T follicular helper cell (primary cell): ENCODE measurements at places on chromosomes 6 and 20.

GRCh38 chr6:166079841-166080240 is 87.8 kb downstream of the TBXT start:
- no peak for DNase-seq

DNA sequence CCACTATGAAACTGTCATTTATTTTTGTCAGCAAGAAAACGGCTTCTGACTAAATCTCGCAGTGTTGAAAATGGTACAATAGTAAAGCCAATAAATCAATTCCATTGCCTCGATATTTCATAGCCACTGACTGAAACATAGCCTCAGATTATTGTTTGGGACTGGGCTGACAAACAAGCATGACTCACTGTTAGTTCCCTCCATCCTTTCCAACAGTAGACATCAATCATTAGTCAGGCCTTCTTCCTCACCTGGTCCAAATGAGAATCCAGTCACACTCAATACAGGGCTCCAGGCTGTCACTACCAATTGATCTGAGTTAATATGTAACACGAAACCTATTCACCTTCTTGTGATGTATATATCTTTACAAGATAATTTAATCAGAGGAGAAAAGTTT is 66.1 kb downstream of the ADGRB3 start:
- no peak for DNase-seq

DNA sequence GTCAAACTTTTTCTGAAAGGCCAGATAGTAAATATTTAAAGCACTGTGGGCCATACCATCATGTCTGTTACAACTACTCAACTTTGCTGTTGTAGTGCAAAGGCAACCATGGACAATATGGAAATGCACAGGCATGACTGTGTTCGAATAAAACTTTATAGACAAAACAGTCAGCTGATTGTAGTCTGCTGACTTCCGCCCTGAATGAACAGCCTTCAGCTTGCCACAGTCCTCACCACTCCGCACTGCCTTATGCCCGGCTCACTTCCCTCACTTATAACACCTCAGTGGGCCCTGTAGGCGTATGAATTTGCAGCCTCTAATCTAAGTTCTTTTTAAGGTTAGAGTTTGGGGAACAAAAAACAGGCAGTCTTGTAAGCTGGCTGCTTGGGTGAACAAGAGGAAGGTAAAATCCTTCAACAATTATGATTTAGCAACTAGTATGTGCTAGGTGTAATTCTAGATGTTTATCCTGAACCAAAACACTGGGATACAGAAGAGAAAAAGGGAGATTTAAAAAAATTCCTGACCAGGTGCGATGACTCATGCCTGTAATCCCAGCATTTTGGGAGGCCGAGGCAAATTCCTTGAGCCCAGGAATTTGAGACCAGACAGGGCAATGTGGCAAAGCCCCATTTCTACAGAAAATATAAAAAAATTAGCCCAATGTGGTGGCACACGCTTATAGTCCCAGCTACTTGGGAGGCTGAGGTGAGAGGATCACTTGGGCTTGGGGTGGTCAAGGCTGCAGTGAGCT is 6.8 kb upstream of the SLC2A10 start:
- DNase-seq = no peak

- no peak for DNase-seq
Measured at GRCh38 chr6:135306740-135307420, 125.8 kb downstream of the MYB start.

GRCh38 chr6:128256095-128256494 is 264.3 kb downstream of the PTPRK start:
- DNase-seq = no peak

DNA sequence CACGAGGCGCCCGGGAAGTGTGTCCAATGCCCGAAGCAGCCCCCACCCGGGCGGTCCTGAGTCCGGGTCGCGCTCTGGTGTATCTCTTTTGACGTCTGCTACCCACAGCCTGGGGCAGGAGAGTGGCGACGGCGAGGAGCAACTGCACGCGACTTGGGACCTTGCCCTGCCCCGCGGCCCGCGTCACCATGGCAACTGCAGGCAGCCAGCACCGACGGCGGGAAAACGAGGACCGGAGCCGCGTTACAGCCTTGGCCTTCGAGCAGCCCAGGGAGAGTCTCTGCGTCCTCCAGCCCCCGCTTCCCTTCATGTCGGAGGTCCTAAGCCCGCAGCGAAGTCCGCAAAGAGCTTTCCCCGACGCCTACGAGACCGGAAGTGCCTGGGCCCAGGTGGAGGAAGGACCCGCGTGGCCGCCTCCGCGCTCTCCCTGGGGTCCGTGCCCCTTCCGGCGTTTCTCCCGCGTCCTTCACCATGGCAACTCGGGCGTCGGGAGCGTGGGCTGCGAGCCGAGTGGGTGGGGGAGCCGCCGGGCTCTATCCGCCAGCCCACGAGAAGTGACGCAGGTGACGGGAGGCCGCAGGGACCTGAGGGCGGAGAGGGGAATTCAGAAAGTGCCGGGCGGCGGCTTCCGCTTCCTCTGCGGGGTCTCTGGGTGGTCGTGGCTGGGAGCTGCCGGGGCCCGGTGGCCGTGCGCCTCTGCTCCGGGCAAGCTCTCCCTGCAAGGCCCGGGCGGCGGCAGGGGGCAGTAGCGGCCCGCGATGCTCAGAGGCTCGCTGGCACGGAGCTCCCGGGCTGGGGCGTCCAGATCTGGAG is 88.6 kb upstream of the TGM3 start:
- DNase-seq = peak; percentile 15

DNA sequence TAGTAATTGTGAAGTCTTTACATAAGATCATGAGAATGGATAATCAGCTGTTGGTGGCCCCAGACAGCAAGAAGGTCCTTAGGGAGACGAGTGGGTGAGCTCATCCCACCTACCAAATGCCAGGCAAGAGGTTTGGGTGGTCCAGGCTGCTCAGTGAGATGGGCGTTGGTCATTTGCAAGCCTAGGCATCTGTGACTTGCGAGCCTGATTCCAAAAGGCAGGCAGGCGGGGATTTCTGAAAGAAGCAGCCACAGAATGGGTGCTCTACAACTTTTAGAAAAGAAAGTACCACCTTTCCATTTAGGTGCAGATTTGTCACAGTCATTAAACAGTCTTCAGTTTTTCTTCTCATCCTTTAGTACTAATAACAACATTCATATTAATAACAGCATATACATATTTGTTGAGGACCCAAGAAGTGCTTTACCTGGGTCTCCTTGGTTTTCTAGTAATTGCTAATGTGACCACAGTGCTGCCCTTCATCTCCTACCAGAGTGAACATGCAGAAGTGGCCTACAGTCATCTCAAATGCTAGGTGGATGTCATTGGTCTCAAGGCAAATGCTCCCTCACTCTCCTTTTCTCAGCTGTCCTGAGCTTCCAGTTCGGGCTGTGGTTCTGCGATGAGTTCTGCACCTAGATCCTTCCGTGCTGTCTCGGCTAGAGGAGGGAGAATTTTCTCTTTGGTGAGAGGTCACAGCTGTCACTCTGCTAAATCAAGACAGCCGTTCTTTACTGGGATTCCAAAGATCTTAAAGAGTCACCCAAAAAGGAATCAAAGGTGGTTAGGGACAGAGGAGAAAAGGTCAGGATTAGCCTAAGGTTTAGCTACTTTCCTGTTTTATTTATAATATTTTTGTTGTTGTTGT is 2.7 kb downstream of the WRNIP1 start:
- DNase-seq = no peak

DNA sequence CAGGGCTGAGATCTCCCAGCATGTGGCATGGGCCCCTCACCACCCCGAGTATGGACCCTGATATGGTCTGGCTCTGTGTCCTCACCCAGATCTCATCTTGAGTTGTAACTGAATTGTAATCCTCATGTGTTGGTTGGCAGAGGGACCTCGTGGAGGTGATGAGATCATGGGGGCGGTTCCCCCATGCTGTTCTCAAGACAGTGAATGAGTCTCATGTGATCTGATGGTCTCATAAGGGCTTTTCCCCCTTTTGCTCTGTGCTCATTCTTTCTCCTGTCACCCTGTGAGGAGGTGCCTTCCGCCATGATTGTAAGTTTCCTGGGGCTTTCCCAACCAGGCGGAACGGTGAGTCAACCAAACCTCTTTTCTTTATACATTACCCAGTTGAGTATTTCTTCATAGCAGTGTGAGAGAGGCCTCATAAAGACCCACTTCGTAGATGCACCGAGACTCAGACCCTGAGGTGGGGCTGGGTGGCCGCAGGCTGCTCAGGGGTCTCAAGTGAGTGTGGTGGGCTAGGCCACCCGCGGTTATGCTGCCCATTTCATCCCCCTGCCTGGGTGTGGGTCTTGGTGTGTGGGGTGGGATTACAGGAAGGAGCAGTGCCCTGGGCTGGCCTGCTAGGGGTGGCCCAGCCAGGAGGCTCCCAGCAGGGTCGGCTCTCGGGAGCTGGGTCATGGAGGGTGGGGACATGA is 26.2 kb upstream of the GATA5 start:
- peak; percentile 14 for DNase-seq

GRCh38 chr6:75147512-75147911 is 58.3 kb downstream of the COL12A1 start:
- DNase-seq = no peak

- no peak for DNase-seq
Measured at GRCh38 chr6:136793363-136793762, 1.1 kb upstream of the MAP3K5 start.

- DNase-seq = no peak
Measured at GRCh38 chr6:104632588-104632987, 227.1 kb downstream of the HACE1 start.

- no peak for DNase-seq
Measured at GRCh38 chr6:44472250-44472945, 84.9 kb downstream of the CDC5L start.

GRCh38 chr20:60254901-60255411 is 296.7 kb downstream of the CDH26 start:
- no peak for DNase-seq

DNA sequence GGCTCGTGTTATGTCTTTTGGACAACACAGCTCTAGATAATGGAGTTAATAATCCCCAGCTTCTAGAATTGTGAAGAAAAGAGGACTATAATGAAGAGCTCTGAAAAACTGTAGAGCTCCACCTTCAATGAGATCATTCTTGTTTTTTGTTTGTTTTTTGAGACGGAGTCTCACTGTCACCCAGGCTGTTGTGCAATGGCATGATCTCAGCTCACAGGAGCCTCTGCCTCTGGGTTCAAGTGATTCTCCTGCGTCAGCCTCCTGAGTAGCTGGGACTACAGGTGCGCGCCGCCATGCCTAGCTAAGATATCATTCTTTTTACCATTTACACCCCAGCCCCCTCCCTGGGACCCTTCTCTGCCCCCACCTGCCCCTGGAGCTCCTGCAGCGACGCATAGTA is 36.6 kb downstream of the ERGIC3 start:
- DNase-seq = no peak

GRCh38 chr6:39197521-39197920 is 31.8 kb downstream of the KCNK5 start:
- no peak for DNase-seq

DNA sequence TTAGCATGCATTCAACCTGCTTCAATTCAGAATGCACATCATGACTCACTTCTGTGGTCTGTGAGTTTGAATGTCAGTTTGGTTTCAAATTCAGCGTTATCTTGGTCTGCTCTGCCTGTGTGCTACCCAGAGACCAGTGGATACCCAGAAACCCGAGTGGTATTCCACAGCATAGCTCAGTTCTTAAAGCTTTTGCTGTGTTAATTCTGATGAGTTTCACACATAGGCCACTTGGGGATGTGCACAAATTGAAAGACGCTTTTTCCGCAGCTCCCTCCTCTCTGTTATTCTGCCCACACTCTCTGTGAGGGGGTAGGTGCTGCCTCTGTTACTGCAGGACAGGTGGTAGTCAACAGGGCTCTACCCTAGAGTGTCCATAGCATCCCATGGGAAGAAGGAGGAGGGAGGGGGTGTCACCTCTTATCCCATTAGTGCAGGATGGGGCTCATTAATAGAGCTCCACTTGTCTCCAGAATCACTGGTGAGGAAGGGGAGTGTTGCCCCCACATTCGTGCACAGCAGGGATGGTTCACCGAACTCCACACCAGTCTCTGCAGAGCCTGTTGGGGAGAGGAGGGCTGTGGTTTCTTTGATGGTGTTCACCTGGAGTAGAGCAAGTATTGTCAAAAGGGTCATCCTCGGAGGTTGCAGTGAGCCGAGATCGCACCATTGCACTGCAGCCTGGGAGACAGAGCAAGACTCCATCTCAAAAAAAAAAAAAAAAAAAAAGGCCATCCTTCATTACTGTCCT is 29.2 kb upstream of the SDCBP2 start:
- DNase-seq = no peak

DNA sequence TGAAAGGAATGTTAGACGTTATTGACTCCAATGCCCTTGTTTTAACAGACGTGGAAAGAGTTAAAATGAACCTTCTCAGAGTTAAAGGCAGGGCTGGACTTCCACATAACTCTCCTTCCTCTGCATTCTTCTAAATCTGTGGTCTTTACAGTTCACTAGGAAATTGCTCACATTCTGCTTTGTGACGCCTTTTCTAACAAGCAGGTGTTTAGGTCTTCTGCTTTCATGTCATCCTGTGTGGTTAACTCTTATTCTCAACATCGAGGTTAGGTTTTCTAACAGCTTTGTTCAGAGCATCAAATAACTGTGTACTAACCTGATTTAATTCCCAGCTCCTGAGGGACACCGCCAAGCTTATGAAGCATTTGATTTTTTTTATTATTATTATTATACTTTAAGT is 81.3 kb upstream of the NT5E start:
- DNase-seq = no peak

DNA sequence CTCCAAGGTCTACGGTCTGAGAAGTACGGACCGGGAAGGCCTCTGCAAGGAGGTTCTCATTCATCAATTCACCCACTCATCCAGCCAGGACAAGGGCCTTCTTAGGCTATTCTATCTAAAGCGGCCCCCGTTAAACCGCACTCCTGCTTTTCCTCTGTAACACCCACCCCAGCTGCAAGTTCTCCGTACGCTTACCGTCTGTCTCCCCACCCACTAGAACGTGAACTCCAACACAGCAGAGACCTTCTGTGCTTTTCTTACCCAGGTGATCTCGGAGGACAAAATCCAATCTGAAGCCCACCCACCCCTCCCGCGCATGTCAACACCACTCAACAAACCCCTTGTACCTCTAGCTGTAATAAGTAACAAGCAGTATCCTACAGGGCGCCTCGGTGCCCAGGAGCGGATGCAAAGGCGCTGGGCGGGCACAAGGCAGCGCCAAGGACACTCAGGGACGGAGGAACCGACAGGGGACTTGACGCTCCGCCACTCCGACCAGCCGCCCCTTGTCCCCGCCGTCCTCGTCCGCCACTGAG is 351 bp downstream of the AURKA start:
- DNase-seq = no peak

- no peak for DNase-seq
Measured at GRCh38 chr20:1938464-1939269, 43.5 kb downstream of the SIRPA start.

- no peak for DNase-seq
Measured at GRCh38 chr6:23228439-23229024, 659.2 kb downstream of the HDGFL1 start.

DNA sequence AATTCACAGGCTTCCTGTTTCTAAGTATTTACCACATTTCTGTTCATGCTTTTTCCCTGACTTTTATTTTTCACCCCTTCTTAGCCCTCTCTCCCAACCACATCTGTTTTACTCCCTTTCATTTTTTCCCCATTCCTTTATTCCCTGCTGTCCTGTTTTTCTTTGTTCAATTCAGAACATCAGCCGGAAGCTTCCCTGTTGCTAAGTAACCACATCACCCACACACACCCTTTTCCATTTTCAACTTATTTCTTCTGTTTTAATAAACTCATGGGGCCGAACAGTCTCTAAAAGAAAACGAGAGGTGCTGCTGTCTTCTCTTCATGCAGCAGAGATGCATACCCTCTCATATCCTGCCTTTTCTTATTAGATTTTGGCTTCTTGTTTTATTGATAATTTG is 53.5 kb upstream of the CEP85L start:
- no peak for DNase-seq
